ENCODE measurements at places on chromosomes 13 and 19.

DNA sequence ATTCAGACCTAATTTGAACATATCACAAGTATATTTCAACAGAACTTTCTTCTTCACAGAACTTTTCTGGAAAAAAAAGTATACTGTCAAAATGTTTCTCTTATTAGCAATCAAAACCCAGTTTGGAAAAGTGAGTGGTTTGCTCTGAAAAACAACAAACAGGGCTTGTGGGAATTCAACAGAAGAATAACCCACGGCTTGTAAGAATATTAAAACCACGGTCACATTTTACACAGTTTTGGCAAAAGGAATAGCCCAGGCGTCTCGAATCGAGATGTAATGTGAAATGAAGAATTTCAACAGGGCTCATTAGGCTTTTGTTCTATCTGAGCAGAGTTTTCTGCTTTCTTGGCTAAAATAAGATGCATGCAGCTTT lies 70.7 kb downstream of the COL4A2 start:
- no peak for DNase-seq

- no peak for DNase-seq
Observed at GRCh38 chr19:51733742-51734522, 10.1 kb upstream of the HAS1 start.

- DNase-seq: no peak
Observed at GRCh38 chr13:48804821-48805601, 151.3 kb downstream of the CYSLTR2 start.

DNA sequence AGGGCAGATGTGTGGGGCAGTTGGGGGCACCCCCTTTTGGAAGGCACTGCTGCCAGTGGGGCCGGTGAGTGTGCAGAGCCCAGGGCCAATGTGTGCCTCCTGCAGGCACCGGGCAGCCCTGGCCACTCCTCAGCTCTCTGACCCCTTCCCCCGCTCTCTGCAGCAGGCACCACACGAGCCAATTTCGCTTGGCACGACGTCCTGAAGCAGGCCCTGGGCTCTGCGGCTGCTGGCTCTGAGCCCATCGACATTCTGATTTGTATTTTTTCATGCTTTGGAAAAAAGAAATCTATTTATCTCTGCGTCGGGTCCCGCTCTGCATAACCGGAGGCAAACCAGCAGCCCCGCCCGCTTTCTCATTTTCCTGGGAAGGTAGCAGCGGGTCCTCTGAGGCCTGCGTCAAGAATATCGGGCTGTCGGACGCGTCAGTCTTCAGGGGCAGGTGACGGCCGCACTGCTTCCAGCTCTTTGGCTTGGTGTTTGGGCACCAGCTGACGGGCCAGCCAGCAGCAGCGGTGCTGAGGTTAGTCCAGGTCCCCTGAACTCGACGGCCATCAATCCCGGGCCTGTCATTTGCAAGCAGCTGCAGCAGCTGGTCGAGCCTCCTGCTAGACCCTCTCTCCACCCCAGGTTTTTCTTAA lies 134.3 kb downstream of the KDM4B start:
- peak; percentile 79 for DNase-seq

DNA sequence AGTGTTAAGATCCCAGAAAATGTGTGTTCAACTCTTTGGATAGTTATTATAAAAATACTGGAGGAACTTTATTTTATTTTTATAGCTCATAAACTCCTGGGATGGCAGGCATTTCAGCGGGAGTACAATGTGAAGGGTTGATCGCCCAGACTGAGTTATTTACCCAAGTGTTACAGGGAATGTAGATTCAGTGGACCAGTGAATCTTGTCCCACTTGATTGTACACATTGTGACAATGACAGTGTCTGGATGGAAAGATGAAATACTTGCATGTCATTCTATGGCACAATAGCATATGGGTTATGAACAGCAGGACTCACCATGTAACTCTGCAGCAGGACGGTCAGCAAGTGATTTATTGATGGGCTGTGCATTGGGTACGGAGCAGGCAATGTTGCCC lies 20.3 kb downstream of the OLFM4 start:
- no peak for DNase-seq

GRCh38 chr13:113809934-113810333 lies 50.9 kb downstream of the TMEM255B start:
- no peak for DNase-seq

GRCh38 chr13:39034085-39034484 lies 3.8 kb downstream of the PROSER1 start:
- DNase-seq: no peak

DNA sequence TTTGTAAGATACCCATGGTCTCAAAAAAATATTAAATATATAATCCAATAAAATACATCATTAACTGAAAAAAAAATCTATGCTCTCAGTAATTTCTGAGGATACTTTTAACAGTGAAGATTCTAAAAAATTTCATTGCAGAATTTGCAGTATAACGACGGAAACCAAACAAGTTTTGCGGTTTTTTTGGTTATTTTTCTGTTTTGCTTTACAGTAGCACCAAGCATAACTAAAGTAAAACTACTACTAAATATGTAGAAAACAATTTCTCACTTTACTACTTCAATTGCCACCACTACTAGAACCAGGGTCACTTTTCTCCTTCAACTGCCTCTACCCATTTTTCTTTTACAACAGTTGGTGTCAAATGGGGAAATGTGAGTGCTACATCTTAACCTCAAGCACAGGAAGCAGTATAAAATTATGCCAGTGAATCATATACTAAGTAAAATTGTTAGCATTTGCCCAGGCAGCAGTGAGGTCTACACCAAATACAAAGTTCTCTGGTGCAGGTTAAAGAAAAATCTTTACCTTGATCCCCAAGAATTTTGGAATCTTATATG lies 24.1 kb downstream of the MICU2 start:
- DNase-seq: no peak

DNA sequence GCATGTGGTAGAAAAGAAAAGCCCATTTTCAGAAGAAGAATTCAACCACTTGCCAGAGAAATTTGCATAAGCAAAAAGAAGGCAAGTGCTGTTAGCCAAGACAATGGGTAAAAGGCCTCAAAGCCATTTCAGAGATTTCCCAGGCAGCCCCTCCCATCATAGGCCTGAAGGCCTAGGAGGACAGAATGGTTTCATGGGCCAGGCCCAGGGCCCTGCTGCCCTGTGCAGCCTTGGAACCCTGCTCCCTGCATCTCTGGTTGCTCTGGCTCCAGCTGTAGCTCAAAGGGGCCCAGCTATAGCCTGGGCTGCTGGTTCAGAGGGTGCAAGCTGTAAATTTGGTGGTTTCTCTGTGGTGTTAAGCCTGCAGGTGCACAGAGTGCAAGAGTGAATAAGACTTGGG lies 212.8 kb downstream of the EFNB2 start:
- no peak for DNase-seq

DNA sequence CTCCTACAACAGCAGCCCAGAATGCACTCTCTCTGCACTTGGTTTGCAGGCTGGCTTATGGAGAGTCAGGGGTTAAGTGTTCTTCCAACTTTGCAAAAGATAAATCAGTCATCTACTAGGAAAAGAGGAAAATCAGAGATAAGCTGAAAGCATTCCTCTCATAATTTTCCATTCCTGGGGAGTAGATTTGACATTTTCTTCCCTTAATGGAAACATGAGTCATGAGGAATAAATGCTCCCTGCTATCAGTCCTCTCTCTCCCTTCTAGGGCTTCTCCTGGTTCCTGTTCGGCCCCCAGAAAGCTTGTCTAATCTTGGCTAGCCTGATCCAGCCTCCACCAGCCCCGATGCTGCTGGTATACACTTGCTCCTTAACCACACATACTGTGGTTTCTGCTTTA lies 28.4 kb upstream of the ENOX1 start:
- DNase-seq: no peak

DNA sequence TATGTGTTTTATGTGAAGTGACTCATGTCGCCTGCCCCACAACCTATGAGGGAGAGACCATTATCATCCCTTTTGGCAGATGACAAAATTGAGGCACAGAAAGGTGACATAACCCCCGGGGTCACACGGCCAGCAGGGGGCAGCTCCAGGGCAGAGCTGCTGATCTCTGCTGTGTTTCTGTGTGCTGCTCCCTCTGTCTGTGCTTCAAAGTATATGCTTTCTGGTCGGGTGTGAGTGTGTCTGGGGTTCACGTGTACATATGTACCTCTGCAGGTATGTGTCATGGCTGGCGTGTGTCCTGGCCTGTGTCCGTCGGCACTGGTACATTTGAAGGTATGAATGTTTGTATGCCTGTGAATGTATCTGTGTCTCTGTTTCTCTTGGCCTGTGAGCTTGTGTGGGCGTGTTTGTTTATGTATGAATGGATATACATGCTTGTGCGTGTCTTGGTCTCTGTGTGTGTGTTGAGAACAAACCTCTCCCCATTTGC lies 7.1 kb downstream of the LIPE start:
- no peak for DNase-seq

DNA sequence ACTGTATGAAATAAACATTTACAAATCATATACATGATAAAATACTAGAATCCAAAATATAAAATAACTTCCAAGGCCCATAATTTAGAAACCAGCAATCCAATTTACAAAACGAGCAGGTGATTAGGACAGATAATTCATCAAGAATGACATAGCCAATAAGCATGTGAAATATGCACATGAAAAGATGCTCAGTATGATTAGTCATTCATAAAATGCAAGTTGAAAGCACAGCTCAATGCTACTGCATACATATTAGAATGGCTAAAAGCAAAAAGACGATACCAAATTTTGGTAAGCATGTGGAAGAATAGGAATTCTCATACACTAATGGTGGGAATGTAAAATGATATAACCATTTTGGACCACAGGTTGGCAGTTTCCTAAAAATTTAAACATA lies 837.2 kb upstream of the MIR17HG start:
- no peak for DNase-seq

DNA sequence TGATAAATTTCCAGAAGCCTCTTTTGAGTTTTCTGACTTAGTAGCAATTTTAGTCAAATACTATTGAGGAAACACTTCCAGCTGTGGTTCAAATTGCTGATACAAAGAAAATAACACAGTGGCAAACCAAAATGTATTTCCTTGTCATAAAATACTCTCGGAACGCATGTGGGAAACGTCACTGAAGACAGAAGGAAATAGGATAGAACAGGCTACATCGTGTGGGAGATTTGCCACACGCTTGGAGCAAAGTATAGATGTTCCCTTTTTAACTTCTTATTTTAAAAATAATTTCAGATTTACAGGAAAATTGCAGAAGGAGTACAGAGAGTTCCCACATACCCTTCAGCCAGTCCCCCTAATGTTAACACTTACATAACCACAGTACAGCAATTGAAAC lies 88.8 kb downstream of the ING1 start:
- DNase-seq: no peak

GRCh38 chr19:1576242-1577089 lies 8.3 kb upstream of the MEX3D start:
- DNase-seq: no peak

GRCh38 chr13:84294576-84294975 lies 412.3 kb upstream of the SLITRK1 start:
- no peak for DNase-seq

- DNase-seq: no peak
Observed at GRCh38 chr19:1923319-1923718, 17.7 kb upstream of the CSNK1G2 start.

DNA sequence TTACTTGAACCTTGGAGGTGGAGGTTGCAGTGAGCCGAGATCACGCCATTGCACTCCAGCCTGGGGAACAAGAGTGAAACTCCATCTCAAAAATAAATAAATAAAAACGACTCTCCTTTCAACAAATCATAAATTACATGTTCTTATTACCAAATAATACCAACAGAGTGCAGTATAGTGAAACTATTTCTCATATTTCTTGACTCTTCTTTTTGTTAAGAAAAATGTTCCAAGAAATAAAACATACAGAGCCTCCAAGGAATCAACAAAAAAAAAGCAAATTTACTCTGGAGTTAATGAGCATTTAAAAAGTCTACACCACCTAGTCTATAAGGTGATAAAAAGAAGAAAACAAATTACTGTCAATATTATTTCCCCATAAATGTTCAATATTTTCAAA lies 188.8 kb downstream of the KLF12 start:
- DNase-seq: no peak

- peak; percentile 82 for DNase-seq
Observed at GRCh38 chr19:44796701-44797115, 12.2 kb upstream of the BCAM start.

DNA sequence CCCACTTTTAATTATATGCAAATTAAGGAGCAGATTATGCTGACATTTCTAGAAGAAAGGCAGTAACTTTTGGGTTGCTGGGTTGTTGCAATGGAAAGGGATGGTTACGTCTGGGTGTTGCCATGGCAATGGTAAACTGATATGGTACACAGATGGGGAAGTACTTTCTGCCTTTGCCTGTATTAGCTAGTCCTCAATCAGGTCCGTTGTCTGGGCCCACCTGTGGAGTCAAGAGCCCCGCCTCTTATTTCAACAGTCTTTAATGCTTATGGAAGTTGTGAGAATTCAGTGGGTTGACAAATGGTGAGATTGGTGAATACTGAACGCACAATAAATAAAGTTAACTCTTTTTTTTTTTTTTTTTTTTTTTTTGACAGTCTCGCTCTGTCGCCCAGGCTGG lies 30.6 kb upstream of the DPP9 start:
- no peak for DNase-seq

GRCh38 chr19:43636121-43636683 lies 3.4 kb downstream of the CADM4 start:
- no peak for DNase-seq

GRCh38 chr13:95660981-95661581 lies 15.9 kb upstream of the DNAJC3 start:
- DNase-seq: peak; percentile 50

- DNase-seq: peak; percentile 86
Observed at GRCh38 chr13:73754727-73755292, 379.4 kb downstream of the KLF12 start.

- DNase-seq: no peak
Observed at GRCh38 chr19:35357867-35358573, at the start of gene FFAR3. Gene FFAR3, plus strand, starts transcription at chr19:35358460. Its CDS starts 431 bp downstream, at chr19:35358891.

DNA sequence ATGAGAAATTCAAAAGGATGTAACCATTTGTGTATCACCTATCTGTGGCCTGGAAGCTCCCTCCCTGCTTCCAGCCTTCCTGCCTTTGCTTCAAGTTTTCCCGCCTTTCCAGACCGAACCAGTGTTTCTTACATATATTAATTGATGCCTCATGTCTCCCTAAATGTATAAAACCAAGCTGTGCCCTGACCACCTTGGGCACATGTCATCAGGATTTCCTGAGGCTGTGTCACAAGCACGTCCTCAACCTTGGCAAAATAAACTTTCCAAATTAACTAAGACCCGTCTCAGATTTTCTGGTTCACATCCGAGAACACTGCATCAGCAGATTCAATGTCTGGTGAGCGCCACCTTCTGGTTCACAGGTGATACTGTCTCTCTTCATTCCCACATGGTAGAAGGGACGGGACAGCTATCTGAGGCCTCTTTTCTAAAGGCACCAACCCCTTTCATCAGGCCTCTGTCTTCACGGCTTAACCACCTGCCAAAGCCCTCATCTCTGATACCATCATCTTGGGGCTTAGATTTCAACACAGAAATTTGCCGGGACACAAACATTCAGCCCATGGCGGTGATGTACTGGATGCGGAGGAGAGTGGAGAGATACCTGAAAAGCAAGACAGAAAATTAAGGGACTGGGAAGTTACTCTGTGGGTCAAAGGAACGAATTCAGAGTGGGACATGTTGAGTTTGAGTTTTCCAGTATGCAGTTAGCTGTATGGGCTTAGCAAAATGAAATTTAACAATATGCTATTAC lies 58.7 kb upstream of the PABPC3 start:
- DNase-seq: peak; percentile 47

- DNase-seq: no peak
Observed at GRCh38 chr19:57978586-57979289, 4.4 kb upstream of the C19orf18 start.
